H1 (cell line): ENCODE measurements at places on chromosomes 1 and 21.

DNA sequence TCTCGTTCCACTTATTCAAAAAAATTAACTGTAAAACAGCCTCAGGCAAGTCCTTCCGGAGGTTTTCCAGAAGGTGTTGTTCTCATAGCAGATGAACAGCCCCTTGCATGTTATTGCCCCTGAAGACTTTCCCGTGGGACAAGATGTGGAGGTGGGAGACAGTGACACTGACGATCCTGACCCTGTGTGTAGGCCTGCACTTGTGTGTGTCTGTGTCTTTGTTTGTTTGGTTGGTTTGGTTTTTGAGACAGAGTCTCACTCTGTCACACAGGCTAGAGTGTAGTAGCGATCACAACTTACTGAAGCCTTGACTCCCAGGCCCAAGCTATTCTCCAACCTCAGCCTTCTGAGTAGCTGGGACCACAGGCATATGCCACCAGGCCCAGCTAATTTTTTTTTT lies 12.6 kb downstream of the ETV3L start:
- no peak for DNase-seq

GRCh38 chr1:8409106-8409505 lies 91.2 kb downstream of the SLC45A1 start:
- no peak for DNase-seq

DNA sequence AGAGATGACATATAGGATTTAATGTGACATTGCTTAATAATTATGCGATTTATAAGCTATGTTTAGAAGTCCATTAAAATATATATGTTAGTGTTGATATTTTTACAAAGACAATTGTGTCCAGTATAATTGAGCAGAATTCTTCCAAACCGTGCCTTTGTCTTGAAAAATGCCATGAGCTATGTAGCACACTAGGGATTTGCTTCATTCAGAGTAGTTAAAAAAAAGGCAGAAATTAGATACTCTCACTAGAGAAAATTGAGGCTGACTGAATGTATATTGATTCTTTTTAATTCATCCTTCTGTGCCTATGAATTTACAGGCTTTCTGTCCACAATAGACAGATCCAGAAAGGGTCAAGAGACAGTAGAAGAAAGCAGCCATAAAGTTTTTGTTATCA lies 429.0 kb downstream of the NEGR1 start:
- DNase-seq: no peak

DNA sequence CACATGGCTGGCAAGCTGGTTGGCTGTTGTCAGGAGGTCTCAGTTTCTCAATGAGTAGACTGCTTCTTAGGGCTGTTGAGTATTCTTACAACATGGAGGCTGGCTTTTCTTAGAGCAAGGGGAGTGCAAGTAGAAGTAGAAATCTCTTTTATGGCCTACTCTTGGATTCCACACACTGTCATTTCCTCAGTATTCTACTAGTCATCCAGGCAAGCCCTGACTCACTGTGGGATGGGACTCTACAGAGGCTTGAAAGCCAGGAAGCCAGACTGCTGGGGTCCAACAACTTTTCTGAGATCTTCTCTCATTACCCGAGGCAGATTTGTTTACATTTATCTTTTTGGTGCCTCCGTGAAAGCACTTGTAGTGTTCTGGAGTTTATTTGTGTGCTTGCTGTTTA lies 196.2 kb upstream of the APP start:
- DNase-seq: no peak

DNA sequence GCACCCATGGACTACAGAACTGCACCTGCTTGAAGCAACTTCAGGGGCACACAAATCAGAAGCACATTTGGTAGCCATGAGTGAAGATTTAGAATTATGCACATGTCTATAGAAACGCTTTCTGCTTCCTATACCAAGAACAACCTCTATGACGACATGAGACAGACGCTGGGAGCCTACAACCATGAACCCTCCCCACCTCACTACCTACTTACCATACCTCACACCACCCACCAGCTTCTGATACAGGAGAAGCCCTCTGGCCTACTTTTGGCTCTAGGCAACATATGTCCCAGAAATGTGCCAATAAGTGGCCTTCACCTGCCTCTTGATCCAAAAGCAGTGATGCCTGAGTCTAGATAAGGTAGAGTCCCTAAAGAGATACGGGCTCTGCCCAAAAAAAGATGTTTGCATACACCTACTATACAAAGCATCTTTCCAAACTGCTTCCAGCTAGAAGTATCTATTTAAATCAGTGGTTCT lies 58.5 kb downstream of the SLC45A1 start:
- DNase-seq: no peak

DNA sequence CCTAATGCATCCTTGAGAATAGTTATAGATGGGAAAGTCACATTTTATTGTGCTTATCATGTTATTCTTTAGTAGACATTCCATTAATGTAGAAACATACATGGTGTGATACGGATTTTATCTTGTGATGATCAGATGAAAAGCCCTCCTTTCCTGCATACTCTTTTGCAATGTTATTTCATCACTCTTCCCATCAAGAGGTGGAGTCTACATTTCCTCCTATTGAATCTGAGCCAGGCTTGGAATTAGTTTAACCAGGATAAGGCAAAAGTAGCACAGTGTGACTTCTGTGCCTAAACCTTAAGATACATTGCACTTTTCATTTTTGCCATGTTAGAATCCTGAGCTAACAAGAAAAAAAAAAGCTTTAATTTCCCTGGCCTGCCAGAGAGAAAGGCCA lies 393.7 kb upstream of the ST6GALNAC5 start:
- no peak for DNase-seq

GRCh38 chr1:93324486-93325464 lies 20.9 kb upstream of the DR1 start:
- DNase-seq: no peak

- DNase-seq: no peak
Observed at GRCh38 chr1:51288578-51288977, 41.8 kb downstream of the TTC39A start.

DNA sequence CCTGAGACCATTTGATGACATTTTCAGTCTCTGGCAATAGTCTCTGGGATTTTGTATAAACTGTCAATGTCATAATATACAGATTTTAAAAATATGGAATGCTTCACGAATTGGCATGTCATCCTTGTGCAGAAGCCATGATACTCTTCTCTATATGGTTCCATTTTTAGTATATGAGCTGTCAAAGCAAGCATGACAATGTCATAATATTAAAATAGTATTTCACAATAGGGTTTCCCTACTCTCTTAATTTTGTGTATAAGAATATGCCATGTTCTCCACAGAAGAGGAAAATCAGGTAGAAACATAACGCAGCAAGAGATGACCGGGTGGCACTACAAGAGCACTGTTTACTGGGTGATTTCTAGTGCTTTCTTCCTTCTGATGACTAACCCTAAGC lies 8.3 kb upstream of the DIPK1A start:
- DNase-seq: no peak

DNA sequence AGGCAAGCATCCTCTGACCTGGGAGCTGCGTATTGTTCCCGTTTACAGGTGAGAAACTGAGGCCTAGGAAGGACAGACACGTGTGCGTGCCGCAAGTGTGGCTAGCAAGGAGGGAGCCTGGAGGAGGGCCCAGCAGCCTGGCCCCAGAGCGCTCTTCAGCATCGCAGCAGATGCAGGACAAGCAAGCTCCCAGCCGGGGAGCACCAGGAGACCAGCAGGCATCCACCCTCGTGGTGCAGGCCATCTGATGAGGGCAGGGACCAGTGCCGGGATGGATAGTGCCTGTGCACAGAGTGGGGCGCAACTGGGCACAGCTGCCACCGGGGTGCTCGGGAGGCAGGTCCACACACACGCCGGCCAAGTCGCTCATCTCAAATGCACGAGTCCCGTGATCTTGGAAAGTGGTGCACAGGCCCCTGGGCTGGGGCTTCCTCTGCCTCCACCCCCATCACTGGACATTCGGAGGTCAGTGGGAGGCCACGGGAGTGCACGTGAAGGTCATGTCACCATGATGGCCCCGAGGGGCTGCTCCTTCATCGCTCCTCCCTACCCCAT lies 55.1 kb downstream of the COL18A1 start:
- no peak for DNase-seq

- DNase-seq: no peak
Observed at GRCh38 chr21:41043014-41043413, 124.9 kb upstream of the BACE2 start.

DNA sequence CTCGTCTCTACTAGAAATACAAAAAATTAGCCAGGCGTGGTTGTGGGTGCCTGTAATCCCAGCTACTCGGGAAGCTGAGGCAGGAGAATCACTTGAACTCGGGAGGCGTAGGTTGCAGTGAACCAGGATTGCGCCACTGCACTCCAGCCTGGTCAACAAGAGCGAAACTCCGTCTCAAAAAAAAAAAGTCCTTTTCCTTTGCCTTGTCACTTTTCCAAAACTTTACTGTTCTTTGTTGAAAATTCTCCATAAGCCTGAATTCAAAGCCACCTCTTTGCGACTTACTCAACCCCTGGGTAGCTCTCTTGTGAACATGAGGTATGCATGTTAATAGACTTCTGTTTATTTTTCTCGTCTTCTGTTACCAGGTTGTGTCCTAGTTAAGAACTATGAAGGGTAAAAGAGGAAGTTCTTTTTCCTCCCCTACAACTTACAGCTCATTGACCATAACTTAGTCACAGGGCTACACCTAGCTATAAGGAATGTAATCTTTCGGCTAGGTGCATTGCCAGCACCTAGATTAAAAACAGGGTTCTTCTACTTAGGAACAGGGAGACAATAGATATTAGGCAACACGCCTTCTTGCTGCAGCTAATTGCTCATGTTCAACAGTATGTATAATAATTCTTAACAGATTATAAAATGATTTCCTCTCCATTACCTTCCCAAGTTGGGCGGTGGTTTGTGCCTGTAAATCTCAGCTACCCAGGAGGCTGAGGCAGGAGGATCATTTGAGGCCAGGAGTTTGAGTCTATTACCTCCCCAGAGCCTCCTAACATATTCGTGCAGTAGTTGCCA lies 40.9 kb downstream of the PTAFR start:
- no peak for DNase-seq

- DNase-seq: no peak
Observed at GRCh38 chr1:206933333-206933945, 11.7 kb upstream of the FCMR start.

DNA sequence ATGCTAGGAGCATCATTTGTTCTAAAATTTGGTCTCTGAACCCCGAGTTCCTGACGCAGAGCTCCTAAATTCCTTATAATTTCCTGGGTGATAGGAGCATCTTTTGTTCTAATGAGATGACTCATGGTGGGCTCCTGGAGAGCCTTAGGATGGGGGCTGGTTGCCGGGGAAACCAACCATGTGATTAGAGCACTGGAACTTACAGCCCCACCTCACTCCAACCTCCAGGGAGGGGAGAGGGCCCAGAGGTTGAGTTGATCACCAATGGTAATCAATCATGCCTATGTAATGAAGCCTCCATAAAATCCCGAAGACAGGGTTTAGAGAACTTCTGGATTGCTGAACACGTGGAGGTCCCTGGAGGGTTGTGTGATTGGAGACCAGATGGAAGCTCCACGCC lies 7.7 kb downstream of the SHISAL2A start:
- no peak for DNase-seq

- peak; percentile 87 for DNase-seq
Observed at GRCh38 chr1:178093494-178093950, 382 bp upstream of the RASAL2 start.

DNA sequence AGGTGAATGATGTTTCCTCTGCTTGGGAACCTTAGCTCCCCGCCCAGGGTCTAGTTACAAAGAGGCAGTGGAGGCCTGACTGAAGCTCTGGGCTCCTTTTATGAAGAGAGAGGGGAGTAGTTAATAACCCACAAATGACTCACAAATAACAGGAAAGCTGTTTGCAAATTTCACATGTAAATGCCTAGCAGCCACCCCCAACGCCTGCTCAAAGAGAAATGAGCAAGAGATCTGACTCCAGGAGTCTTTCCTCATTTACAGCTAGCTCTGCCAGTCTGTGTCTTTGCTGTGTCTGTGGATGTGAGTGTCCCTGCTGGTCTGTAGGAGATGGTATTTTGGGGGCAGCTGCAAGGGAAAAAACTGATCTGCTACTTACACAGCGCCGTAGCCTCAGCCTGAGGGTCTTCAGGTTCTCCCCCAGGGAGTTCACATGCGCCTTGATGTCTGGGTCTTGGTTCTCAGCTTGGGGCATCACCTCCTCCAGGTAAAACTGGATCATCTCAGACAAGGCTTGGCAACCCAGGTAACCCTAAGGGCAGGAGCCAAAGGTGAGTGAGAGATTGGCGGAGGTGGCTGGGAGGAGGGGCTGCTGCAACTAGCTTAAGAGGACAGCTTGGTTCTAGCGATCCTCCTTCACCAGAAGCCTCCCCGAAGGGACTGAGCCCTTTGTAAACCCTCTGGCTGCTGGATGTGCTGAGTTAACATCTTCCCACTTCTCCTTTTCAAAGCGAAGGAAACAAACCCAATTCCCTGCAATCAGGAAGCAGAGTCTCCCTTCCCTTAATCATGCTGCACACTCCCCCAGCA lies at the start of gene IL19:
IL19 (plus strand) TSS at position 243 of the 807 bp plus-strand sequence. CDS start 65,890 bp downstream, outside the sequence.
- no peak for DNase-seq

GRCh38 chr1:87176087-87176486 lies 152.6 kb upstream of the LMO4 start:
- DNase-seq: no peak

GRCh38 chr21:20459838-20460237 lies 538.4 kb upstream of the NCAM2 start:
- DNase-seq: no peak

DNA sequence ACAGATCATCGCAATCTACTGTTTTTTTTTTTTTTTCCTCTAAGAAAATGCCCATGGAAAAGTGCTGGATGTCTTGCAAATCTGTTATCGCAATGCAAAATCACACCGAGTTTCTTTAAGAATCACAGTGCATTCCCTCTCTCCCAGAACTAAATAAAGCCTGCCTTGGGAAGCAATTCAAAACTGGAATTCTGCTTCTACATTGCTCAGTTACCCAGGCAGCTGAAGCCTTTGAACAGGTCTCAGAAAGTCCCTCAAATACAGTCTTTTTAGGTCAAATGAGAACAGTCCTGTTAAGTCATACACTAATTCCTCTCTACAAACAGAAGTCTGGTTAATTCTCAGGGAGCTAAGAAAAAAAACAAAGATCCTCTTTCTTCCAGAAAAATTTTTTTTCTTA lies 46.3 kb downstream of the SLC30A10 start:
- no peak for DNase-seq

- DNase-seq: no peak
Observed at GRCh38 chr1:156992215-156992614, 53.3 kb downstream of the ARHGEF11 start.
